Pancreas (tissue), 10 donors: ENCODE measurements at places on chromosomes 16 and 17. TPM values are rescaled to one million over a fixed set of nuclear protein-coding genes. Genes with fewer than 3 reads are reported as not detected.

Gene TMC8
- 1.5 TPM for polyA plus RNA-seq

DNA sequence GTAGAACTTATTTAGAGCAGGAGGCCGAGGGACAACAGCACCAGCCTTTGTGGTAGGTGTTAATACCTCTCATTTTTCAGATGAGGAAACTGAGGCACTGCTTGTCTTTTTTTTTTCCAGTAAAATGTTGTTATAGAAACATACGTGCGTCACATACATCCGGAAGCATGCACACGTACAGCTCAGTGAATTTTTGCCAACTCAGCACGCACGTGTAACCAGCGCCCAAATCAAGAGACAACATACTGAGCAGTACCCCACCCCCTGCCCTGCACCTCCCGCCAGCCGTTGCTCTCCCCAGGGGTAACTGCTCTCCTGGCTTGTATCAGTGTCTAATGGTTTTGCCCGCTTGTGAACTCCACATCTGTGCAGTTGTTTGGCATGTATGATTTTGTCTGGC, 92.0 kb downstream of the CMIP start:
- no peaks in the 10 kb centered on the region for H3K36me3 ChIP-seq
- no peaks in the 10 kb centered on the region for H3K4me1 ChIP-seq
- H3K4me3 ChIP-seq: no peak overlapping the region
- H3K27me3 ChIP-seq: no peaks in the 10 kb centered on the region

- DNase-seq: no peak
- no peaks in the 10 kb centered on the region for H3K27me3 ChIP-seq
- H3K27ac ChIP-seq: no peak overlapping the region
- H3K4me3 ChIP-seq: no peak overlapping the region
- no peaks in the 10 kb centered on the region for H3K4me1 ChIP-seq
- peaks cover 4% of the 10 kb centered on the region for H3K36me3 ChIP-seq
Observed at GRCh38 chr16:88585269-88585668, 15.1 kb downstream of the ZC3H18 start.

DNA sequence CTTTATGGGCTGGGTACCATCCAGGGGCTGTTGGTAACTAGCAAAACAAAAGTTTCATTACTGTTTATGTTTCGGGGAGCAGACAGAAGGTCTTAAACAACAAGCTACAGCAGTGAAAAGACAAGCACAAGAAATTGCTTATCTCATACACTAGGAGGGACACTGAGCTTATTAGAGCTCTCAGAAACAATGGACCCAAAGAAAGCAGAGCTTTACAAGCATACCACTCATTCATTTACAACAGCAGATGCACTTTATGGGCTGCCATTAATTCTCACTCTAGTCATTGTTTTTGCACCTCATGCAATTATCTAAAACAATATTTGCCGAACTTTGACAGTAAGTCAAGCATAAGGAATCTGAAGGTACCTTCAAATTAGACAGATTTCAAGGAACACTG, 10.0 kb downstream of the KRT16 start:
- DNase-seq: no peak
- H3K36me3 ChIP-seq: no peaks in the 10 kb centered on the region
- no peaks in the 10 kb centered on the region for H3K27me3 ChIP-seq
- H3K4me3 ChIP-seq: no peak overlapping the region

DNA sequence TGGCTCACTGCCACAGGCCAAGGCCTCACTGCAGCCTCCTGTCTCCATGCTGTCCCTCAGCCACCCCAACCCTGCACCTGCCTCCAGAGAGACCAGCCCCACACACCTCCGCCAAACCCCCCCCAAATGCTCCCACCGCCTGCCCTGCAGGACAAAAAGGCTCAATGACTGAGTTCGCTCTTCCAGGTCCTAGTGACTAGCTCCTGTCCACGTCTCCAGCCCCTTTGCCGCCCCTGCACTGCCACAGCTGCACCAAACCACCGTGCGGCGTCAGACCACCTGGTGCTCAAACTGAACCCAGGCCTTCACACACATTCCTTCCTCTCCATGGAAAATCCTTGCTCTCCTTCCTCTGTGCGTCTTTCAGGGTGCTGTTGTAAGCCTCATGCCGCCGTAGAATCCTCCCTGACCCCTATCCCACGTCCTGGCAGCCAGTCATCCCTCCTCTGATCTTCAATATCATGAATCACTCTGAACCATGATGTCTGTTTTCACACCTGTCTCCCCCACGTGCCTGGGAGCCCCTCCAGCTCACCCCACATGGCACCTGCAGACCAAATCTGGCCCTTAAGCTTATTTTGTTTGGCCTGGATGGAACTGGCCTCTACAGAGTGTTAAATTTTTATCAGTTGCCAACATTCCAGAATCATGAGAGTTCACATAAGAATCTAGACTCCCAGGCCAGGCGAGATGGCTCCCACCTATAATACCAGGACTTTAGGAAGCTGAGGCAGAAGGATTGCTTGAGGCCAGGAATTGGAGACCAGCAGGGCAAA, 4.3 kb upstream of the GSG1L start:
- H3K36me3 ChIP-seq: no peaks in the 10 kb centered on the region
- no peaks in the 10 kb centered on the region for H3K4me1 ChIP-seq
- H3K27me3 ChIP-seq: no peaks in the 10 kb centered on the region
- H3K4me3 ChIP-seq: no peak overlapping the region
- H3K27ac ChIP-seq: no peak overlapping the region

DNA sequence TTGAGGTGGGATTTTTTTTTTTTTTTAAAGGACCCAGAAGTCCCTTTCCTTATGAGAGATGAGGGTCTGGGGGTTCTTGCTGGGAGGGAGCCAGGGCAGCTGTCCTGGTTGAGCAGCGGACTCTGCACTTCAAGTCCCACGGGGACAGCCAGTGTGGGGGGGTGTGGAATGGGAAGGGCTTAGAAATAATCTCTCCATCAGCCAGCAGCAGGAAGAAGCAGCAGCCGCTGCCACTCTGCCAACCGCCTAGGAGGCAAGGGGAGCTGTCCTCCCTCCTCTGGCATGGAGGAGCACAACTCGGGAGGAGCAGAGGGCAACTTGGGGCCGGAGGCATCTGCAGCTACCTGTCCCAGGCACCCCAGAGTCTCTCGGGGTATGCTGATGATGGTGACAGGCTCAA, at the start of gene KCNG4:
Gene KCNG4 (minus strand): TSS at position 104 of the 400 bp plus-strand sequence. CDS start 2,527 bp downstream, outside the sequence.
- no peak for DNase-seq
- no peak within 1 kb of the TSS for H3K27ac ChIP-seq
- no peaks in the 10 kb centered on the region for H3K27me3 ChIP-seq
- no peaks in the 10 kb centered on the region for H3K4me1 ChIP-seq
- no peak within 1 kb of the TSS for H3K4me3 ChIP-seq
- no peaks in the 10 kb centered on the region for H3K36me3 ChIP-seq

DNA sequence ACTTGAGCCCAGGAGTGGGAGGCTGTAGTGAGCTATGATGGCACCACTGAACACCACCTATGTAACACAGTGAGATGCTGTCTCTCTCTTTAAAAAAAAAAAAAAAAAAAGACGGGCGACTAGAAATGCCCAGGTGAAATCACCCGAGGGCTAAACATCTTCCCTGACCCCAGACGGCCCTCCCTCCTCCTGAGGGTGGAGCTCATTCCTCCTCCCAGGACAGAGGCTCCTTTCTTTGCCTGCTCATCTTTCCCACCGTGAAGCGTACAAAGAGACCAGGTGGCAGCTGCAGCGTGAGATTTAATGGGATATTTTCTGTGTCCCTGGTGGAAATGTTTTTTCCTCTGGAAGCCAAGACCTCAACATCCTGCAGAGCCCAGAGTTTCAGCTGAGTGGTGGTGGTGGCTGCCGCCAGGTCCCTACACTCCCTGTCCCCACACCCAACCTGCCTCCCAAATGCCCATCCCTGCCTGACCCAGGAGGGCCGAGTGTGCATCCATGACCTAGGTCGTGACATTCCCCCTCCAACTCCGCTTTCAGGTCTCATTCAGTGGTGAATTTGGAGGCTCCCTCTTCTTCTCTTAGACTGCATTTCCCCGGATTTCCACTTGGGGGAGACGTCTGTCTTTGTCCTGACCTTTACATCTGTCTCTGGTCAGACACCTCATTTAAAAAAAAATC, 14.4 kb upstream of the GPRC5B start:
- no peaks in the 10 kb centered on the region for H3K4me1 ChIP-seq
- no peaks in the 10 kb centered on the region for H3K36me3 ChIP-seq
- DNase-seq: peak; percentile 61
- no peak overlapping the region for H3K4me3 ChIP-seq
- H3K27ac ChIP-seq: no peak overlapping the region
- no peaks in the 10 kb centered on the region for H3K27me3 ChIP-seq

- peak overlapping the region; percentile 9 for H3K27ac ChIP-seq
- peaks cover 9% of the 10 kb centered on the region for H3K4me1 ChIP-seq
- H3K4me3 ChIP-seq: no peak overlapping the region
- no peaks in the 10 kb centered on the region for H3K27me3 ChIP-seq
- DNase-seq: peak; percentile 58
- no peaks in the 10 kb centered on the region for H3K36me3 ChIP-seq
Observed at GRCh38 chr16:81465375-81465943, 20.9 kb downstream of the CMIP start.

- no peak overlapping the region for H3K4me3 ChIP-seq
- H3K4me1 ChIP-seq: no peaks in the 10 kb centered on the region
- H3K27me3 ChIP-seq: no peaks in the 10 kb centered on the region
- peaks cover 9% of the 10 kb centered on the region for H3K36me3 ChIP-seq
- DNase-seq: no peak
- no peak overlapping the region for H3K27ac ChIP-seq
Observed at GRCh38 chr16:89953671-89954406, 5.3 kb downstream of the DEF8 start.

Gene CACNA1G
- polyA plus RNA-seq: 0.11 TPM

Gene SLC13A5
- 0.15 TPM for polyA plus RNA-seq

Gene TM4SF5
- 0.77 TPM for polyA plus RNA-seq

DNA sequence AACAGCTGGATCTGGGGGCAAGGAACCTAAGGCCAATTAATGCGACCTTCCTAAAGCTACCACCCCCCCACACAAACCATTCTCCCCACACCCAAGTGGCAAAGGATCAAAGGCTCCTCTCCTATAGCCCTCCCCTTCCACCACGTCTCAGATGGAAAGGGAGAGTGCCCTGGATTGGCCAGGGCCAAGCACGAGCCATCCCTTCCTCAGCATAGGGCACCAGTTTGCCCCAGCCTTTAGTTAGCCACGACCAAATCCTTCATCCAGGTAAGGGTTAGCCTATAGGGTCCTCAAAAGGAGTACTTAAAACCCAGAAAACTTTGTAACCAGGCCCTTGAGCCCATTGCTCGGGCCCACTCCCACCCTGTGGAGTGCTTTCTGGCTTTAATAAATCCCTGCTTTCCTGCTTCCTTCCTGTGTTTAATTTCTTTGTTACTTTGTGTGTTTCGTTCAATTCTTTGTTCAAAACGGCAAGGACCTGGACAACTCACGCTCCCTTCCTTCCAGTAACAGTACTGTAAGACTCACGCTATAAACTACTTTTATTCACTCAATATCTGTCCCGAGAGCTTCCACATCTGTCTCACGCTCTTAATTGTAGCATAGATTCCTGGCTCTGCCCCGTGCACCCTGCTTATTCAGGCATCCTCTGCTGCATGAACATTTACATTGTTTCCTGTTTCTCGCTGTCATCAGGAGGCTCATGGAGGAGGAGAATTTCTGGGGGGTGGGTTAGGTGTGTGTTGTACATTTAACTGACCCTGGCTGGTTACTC, 62.3 kb downstream of the TNFRSF13B start:
- no peaks in the 10 kb centered on the region for H3K4me1 ChIP-seq
- H3K4me3 ChIP-seq: no peak overlapping the region
- DNase-seq: no peak
- no peaks in the 10 kb centered on the region for H3K36me3 ChIP-seq
